Spleen (tissue), 13 donors: ENCODE measurements at places on chromosomes 3 and 15. TPM values are rescaled to one million over a fixed set of nuclear protein-coding genes. Genes with fewer than 3 reads are reported as not detected.

SECISBP2L gene
- total RNA-seq, result 54.7 TPM

NUTM1 gene
- not detected for total RNA-seq

PLSCR5 gene
- total RNA-seq, result not detected

DNA sequence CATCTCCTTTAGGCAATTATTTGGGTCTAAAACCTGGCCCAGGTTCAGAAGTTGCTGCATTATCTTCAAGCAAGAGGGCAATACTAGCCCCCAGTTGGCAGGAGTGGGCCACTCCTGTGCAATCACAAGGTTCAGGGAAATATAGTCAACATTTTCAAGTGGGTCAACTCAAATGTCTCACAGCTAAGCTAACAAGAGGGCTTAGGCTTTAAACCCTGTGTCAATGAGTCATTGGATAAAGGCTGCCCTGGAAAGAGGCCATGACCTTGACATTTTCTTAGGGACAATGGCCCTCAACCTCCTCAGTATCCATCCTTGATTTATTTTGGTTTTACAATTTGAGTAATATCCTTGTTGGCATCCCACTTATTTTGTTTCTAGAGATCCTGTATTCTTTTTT, 73.5 kb upstream of the DCP1A start:
- H3K4me3 ChIP-seq, result no peak overlapping the region
- H3K4me1 ChIP-seq, result no peaks in the 10 kb centered on the region
- no peak overlapping the region for H3K27ac ChIP-seq
- no peak for DNase-seq
- H3K27me3 ChIP-seq, result no peaks in the 10 kb centered on the region
- H3K36me3 ChIP-seq, result no peaks in the 10 kb centered on the region

- H3K4me1 ChIP-seq, result peaks cover 10% of the 10 kb centered on the region
- no peak overlapping the region for H3K27ac ChIP-seq
- H3K36me3 ChIP-seq, result no peaks in the 10 kb centered on the region
- no peak overlapping the region for H3K4me3 ChIP-seq
Measured at GRCh38 chr15:22810033-22810852, 23.8 kb downstream of the NIPA1 start.

ESYT3 gene
- total RNA-seq, result not detected

DNA sequence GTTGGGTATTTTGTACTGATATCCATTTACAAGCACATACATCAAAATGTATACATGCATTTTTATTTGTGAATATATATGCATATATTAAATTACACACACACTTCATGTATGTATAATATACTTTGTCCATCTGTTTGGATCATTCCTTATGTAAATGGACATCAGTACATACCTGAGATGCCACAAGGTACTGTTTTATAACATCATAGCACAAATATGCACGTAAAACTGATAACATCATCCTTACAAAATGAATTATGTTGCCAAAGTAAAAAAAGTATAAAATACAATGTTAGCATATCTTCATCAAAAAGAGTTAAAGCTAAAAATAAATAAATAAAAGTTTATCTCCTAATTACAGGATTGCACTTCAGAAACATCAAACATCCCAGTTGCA, 634.8 kb upstream of the UBE2E2 start:
- H3K27ac ChIP-seq, result no peak overlapping the region
- H3K36me3 ChIP-seq, result no peaks in the 10 kb centered on the region
- no peak for DNase-seq
- no peaks in the 10 kb centered on the region for H3K4me1 ChIP-seq

DNA sequence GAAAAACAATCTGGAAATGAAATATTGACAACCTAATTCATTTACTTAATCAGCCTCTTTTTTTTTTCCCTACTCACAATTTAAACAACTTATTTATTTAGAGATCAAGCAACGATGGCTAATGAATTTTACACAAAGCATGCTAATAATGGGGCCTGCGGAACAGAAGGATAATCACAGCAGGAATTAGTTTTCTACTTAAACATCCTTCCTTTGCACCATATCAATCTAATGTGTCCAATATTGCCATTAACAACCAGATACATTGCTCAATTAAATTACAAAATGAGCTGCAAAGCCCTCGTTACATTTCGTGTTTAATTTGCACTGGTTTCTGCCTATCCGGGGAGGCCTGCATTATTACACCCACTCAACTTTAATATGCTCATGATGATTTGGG, 99.2 kb downstream of the RAB11A start:
- no peak overlapping the region for H3K4me3 ChIP-seq
- no peak overlapping the region for H3K27ac ChIP-seq
- H3K27me3 ChIP-seq, result peaks cover 37% of the 10 kb centered on the region
- DNase-seq, result no peak
- H3K4me1 ChIP-seq, result no peaks in the 10 kb centered on the region
